ENCODE measurements at places on chromosomes 2 and 18.

- DNase-seq: no peak
Observed at GRCh38 chr2:7346336-7346735, 429.1 kb downstream of the RNF144A start.

GRCh38 chr18:58247363-58247834, 203.4 kb downstream of the NEDD4L start:
- no peak for DNase-seq

DNA sequence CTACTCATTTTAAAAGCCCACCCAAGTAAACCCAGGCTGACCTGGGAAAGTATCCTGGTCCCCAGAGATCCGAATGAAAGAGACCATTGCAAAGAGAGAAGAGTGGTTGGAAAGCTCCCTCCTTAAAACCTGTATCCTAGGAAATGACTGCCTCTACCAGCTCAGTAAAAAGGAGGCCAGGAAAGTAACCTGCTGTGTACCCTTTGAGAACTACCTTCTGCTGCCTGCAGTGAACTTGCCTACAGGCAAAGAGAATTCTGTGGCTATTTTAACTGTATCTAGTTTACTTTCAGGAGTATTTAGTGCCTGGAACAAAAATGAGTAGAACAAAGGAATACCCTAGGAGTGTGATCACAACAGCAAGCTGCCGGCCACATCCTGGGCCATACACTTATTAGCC, 641.7 kb upstream of the NRXN1 start:
- no peak for DNase-seq

- no peak for DNase-seq
Observed at GRCh38 chr18:59275406-59275949, 2.2 kb upstream of the RAX start.

DNA sequence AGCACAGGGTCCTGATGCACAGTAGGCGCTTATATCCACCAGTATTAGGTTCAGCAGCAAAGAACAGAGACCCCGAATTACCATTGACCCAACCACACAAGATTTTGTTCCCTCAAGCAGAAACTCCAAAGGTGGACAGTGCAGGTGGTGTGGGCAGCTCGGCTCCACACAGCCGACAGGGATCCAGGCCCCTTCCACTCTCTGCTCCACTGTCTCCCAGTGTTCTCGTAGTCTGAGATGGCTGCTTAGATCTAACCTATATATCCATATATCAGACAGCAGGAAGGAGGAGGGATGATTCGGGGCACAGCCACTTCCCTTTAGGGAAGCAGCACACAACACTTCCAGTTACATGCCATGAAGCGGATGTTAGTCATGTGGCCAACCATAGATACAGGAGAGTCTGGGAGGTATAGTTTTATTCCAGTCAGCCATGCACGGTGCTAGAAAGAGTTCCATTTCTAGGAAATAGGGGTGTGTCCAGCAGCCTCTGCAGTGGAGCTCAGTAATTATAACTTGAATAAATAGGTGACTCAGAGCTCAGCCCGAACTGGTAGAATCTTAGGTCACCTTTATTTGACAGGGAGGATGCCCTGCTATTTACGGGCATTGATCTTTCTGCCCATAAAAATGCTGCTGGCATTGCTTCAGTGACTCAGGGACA, 158.9 kb downstream of the TWIST2 start:
- no peak for DNase-seq

GRCh38 chr2:134359367-134360081, 105.7 kb downstream of the MGAT5 start:
- no peak for DNase-seq

DNA sequence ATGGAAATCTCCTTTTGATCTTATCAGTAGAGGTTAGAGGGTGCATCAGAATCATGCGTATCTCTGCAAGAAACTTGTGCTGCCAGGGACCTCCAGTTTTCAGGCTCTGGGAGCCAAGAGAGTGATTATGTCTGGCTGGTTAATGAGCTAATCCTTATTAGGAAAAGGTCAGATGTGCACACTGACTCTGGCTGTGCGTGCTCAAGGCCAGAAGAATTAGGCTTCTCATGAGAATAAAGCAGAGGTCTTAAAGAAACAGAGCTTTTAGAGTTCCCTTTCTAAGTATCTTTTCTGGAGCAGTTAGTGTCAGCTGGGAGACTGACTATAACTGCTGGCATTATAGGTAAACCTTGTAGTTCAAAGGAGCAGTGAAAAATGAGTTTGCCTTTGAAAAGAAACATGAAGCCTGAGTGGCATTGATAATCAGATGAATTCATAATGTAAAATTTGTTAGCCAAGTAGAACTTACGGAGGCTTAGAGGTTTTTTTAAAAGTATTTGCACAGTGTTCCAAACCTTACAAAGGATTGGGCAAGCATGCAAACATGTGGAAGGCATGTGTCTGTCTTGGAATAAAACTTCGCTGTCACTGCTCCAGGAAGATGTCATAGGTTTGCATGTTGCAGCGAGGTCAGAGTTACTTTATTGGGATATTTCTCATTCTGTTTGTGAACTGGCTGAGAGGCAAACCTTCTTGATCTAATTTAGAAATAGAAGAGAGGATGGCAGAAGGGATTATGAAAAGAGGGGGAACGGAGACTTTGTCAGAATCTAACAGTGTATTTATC, 151.7 kb downstream of the ARHGAP28 start:
- DNase-seq: no peak

GRCh38 chr18:56542476-56542875, 95.9 kb downstream of the TXNL1 start:
- DNase-seq: no peak

GRCh38 chr2:229650901-229651300, 63.5 kb downstream of the DNER start:
- DNase-seq: no peak
